ENCODE measurements at places on chromosomes 1 and 21. TPM values are rescaled to one million over a fixed set of nuclear protein-coding genes. Genes with fewer than 3 reads are reported as not detected.

GRCh38 chr1:17305576-17306095 lies 2.4 kb upstream of the PADI4 start:
- H3K27me3 ChIP-seq: peaks cover 15% of the 10 kb centered on the region
- no peaks in the 10 kb centered on the region for H3K4me1 ChIP-seq
- no peak overlapping the region for H3K4me3 ChIP-seq
- DNase-seq: no peak
- H3K36me3 ChIP-seq: peaks cover 8% of the 10 kb centered on the region

DNA sequence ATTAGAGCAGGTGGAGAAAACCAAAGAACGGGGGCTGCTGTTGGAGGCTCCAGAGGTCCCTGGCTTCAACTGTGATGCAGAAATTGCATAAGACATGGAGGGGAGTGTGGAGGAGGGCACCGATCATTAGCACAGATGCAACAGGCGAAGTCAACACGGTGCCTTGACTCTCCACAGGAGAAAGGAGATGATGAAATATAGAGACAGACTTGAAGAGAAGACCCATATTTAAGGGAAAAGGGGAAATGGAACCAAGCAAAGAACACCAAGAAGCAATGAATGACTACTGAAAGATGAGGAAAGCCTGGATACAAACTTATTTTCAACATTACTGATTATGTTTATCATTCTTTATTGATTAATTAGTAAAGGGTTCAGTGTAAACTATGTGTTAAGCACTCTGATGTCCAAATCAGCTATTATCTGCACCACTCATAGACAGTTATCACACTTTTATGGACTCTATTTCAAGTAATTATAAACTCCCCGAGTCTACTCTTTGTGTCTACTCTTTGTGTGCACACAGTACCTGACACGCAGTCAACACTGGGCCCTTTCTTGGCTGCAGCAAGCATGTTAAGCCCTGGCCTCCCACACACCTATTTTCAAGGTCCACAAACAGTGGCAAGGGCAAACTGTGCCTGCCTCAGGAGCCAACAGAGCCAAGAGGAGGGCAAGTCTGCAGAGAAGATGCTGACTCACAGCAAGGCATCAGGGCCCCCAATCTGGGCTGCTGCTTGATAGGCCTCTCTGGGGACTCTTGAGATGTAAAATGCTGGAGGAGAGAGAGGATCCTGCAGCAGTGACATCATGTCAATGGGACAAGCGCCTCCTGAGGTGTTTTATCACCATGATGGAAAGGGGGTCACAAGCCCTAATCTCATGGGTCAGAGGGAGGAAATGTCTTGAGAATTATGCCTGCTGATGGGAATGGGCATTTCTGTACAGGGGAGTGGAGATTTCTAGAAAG lies 17.6 kb downstream of the PCNX2 start:
- DNase-seq: no peak
- no peak overlapping the region for H3K4me3 ChIP-seq
- H3K27me3 ChIP-seq: no peaks in the 10 kb centered on the region
- peaks cover 9% of the 10 kb centered on the region for H3K4me1 ChIP-seq
- H3K27ac ChIP-seq: no peak overlapping the region

GRCh38 chr21:36504067-36505058 lies 24.4 kb upstream of the CLDN14 start:
- no peaks in the 10 kb centered on the region for H3K36me3 ChIP-seq
- H3K4me3 ChIP-seq: no peak overlapping the region
- no peaks in the 10 kb centered on the region for H3K27me3 ChIP-seq

The SNRPE gene
- total RNA-seq: 125 TPM

The ETV3L gene
- 3.6 TPM for total RNA-seq

GRCh38 chr1:24502709-24503058 lies at the start of gene RCAN3:
RCAN3 (plus strand) TSS chr1:24502836; CDS start chr1:24514373, 11,537 bp downstream.
- H3K36me3 ChIP-seq: peaks cover 7% of the 10 kb centered on the region
- peaks cover 54% of the 10 kb centered on the region for H3K27me3 ChIP-seq
- H3K27ac ChIP-seq: peak within 1 kb of the TSS; percentile 82
- H3K4me3 ChIP-seq: peak within 1 kb of the TSS; percentile 87
- peaks cover 52% of the 10 kb centered on the region for H3K4me1 ChIP-seq
- peak; percentile 80 for DNase-seq

DNA sequence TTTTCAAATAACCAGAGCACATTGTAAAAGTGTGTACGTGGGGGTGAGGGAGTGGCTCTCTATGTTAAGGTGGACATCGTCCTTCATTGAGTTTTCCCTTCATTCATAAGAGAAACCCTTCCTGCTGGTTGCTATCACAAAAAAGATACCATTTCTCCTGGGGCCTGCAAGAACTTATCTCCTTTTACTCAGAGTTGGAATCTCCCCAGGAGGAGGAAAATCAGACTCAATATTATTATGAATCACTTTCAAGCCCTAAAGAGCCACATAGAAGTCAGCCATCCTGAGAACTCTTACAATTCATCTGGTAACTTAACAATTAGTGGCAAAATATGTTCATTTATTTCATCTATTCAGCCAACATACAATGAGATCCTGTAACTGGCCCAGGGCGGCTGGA lies 27.1 kb upstream of the TGFBR3 start:
- H3K36me3 ChIP-seq: no peaks in the 10 kb centered on the region
- no peak overlapping the region for H3K4me3 ChIP-seq
- no peak overlapping the region for H3K27ac ChIP-seq
- no peaks in the 10 kb centered on the region for H3K4me1 ChIP-seq

The BRINP3 gene
- not detected for total RNA-seq

DNA sequence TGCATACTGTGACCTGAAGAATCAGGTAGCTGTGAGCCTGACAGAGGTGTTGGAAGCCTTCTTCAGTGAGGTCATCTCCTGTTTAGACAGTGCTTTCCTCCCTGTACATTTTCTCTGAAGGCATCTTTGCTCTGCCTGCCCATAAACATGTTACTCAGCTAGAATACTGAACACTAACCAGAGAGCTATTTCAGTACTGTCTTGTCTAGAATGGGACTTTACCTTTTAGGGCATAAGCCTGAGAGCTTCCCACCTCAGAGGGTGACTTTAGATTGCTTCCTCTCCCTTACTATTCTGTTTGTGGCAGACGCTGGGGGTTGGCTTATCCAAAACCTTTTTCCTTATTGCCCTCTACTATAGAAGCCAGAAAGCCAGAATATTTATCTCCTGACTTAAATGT lies 23.3 kb upstream of the ZNF326 start:
- H3K27ac ChIP-seq: no peak overlapping the region
- H3K4me1 ChIP-seq: peaks cover 2% of the 10 kb centered on the region
- DNase-seq: no peak
- no peaks in the 10 kb centered on the region for H3K36me3 ChIP-seq
- H3K4me3 ChIP-seq: no peak overlapping the region

- no peak overlapping the region for H3K27ac ChIP-seq
- DNase-seq: no peak
- H3K4me1 ChIP-seq: no peaks in the 10 kb centered on the region
- no peak overlapping the region for H3K4me3 ChIP-seq
- H3K27me3 ChIP-seq: no peaks in the 10 kb centered on the region
Measured at GRCh38 chr1:225769687-225770086, 7.9 kb upstream of the SRP9 start.

GRCh38 chr1:210464519-210465039 lies 135.9 kb downstream of the HHAT start:
- H3K4me3 ChIP-seq: no peak overlapping the region
- no peaks in the 10 kb centered on the region for H3K36me3 ChIP-seq
- H3K4me1 ChIP-seq: no peaks in the 10 kb centered on the region
- H3K27ac ChIP-seq: no peak overlapping the region

The SH3BGR gene
- 0.83 TPM for total RNA-seq

- H3K4me1 ChIP-seq: peaks cover 3% of the 10 kb centered on the region
- no peaks in the 10 kb centered on the region for H3K27me3 ChIP-seq
- H3K36me3 ChIP-seq: no peaks in the 10 kb centered on the region
- DNase-seq: no peak
Measured at GRCh38 chr21:43826623-43826974, 37.2 kb downstream of the RRP1 start.

- DNase-seq: no peak
- H3K4me3 ChIP-seq: no peak overlapping the region
- peaks cover 3% of the 10 kb centered on the region for H3K27me3 ChIP-seq
- H3K4me1 ChIP-seq: peaks cover 5% of the 10 kb centered on the region
- H3K27ac ChIP-seq: no peak overlapping the region
Measured at GRCh38 chr1:48597663-48598062, 125.7 kb upstream of the SPATA6 start.

- H3K27me3 ChIP-seq: peaks cover 19% of the 10 kb centered on the region
- no peaks in the 10 kb centered on the region for H3K36me3 ChIP-seq
- no peak for DNase-seq
- no peak overlapping the region for H3K27ac ChIP-seq
Measured at GRCh38 chr21:38351176-38351959, 94.6 kb downstream of the KCNJ15 start.

DNA sequence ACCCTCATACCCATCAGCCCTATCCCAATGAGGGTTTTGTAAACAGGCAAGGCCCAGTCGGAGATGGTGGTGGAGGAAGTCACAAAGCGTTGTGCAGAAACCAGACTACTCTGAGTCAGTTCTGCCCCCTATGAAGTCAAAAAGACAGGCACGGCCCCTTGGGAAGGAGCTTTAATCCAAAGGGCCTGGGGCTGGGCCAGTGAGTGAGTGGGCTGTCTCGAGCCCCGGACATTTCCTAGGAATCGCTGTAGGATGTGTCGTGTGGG lies 442 bp upstream of the AHCYL1 start:
- DNase-seq: no peak
- no peaks in the 10 kb centered on the region for H3K36me3 ChIP-seq
- peaks cover 11% of the 10 kb centered on the region for H3K27me3 ChIP-seq
- peak overlapping the region; percentile 94 for H3K27ac ChIP-seq
- H3K4me3 ChIP-seq: peak overlapping the region; percentile 94

GRCh38 chr1:12591267-12591938 lies 26.6 kb downstream of the DHRS3 start:
- H3K36me3 ChIP-seq: peaks cover 6% of the 10 kb centered on the region
- DNase-seq: no peak
- H3K4me3 ChIP-seq: no peak overlapping the region
- H3K27ac ChIP-seq: no peak overlapping the region

GRCh38 chr1:9715536-9716226 lies 64.2 kb downstream of the PIK3CD start:
- peaks cover 6% of the 10 kb centered on the region for H3K36me3 ChIP-seq
- H3K4me3 ChIP-seq: no peak overlapping the region
- H3K27me3 ChIP-seq: no peaks in the 10 kb centered on the region
- peak; percentile 56 for DNase-seq
- peaks cover 29% of the 10 kb centered on the region for H3K4me1 ChIP-seq

GRCh38 chr1:7371926-7372325 lies 399.2 kb upstream of the VAMP3 start:
- H3K4me1 ChIP-seq: no peaks in the 10 kb centered on the region
- H3K27ac ChIP-seq: no peak overlapping the region
- peaks cover 6% of the 10 kb centered on the region for H3K27me3 ChIP-seq
- H3K36me3 ChIP-seq: no peaks in the 10 kb centered on the region

DNA sequence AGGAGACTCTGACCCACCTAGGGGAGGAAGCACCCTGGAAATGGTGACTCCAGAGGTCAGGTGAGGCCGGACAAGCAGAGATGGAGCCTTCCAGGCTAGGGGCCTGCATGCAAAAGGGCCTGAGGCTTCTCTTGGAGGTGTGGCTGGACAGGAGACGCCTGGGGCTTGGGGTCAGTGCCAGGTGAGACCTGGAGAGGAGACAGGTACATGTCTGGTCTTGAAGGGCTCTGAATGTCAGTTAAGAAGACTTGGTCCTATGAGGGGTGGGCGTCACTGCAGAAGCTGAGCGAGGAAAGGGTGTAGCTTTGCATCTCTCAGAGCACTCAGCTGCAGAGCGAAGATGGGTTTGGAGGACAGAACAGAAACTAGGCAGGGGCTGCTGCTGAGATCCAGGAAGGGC lies 14.3 kb downstream of the LRP8 start:
- H3K27me3 ChIP-seq: no peaks in the 10 kb centered on the region
- no peak for DNase-seq
- peaks cover 9% of the 10 kb centered on the region for H3K36me3 ChIP-seq
- no peak overlapping the region for H3K4me3 ChIP-seq

The LCE1D gene
- not detected for total RNA-seq

- H3K27me3 ChIP-seq: peaks cover 16% of the 10 kb centered on the region
- no peak overlapping the region for H3K27ac ChIP-seq
- H3K4me3 ChIP-seq: no peak overlapping the region
Measured at GRCh38 chr21:42469272-42469671, 26.8 kb downstream of the RSPH1 start.

The CRP gene
- not detected for total RNA-seq
